ENCODE measurements at places on chromosomes 3 and 15.

- DNase-seq = no peak
Measured at GRCh38 chr15:39125904-39126303, 455.0 kb upstream of the THBS1 start.

DNA sequence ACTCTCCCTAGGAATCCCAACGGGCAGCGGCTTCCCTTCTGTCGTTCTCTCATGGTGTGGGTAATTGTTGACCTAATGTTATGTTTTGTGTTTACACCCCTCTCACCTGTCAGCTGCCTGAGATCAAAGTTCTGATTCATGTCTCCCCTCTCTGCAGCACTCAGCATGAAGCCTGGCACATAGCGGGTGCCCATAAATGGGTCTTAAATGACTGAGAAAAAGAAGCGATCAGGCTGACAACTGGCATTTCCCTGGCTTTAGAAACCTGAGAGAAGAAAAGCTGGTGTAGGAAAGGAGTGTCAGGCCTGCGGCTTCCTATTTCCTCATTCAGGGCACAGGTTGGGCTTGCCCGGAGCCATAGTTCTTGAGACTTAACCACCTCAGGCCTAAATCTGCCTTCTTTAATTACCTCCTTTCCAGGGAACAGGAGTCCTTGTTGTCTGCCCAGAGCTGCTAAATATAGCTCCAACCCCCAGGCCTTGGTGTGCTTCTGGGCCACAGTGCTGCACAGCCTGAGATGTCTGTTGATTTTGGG lies 31.8 kb downstream of the LPP start:
- no peak for DNase-seq

DNA sequence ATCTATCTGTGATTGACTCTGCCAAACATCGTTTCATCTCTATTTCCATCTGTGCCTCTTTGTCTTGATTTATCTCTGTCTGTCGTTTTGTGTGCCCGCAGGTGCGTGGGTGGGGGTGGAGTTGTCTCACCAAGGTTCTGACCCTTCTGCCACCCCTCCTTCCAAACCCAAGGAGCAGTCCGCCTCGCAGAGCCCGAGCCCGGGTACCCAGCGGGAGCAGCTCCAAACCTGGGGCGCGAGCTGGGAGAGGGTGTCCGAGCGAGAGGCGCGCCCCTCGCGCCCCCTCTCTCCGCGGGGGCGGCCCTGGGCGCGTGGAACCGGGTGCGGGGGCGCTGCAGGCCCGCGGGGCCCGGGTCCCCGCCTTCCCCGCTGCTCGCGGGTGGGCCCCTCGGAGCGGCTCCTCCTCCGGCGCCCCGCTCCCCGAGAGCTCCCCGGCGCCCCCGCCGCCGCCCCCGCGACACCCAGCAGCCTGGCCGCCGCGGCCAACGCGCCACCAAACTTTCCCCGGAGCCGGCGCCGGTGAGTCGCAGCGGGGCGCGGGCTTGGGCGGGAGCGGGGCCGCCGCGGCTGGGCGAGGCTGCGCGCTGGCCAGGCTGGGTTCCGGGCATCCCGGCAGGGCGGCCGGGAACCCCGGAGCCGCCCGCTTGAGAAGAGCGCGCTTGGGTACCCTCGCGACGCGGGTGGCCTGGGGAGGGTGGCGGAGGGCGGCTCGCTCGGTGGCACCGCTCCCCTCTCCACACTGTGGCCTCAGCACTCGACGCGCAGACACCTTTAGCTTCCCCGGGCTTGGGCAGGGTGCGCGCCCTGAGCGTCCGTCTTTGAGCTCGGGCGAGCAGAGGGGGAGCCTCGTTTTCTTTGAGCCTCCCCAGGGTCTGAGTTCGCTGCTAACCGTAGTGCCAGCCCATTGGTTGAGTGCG lies at the start of gene HRH1:
Gene HRH1 (plus strand): TSS at position 458 of the 917 bp plus-strand sequence. CDS start 104,545 bp downstream, outside the sequence.
- peak; percentile 18 for DNase-seq

GRCh38 chr3:13045241-13045903 lies 27.9 kb downstream of the IQSEC1 start:
- no peak for DNase-seq

GRCh38 chr15:67091071-67091979 lies 25.9 kb downstream of the SMAD3 start:
- no peak for DNase-seq

DNA sequence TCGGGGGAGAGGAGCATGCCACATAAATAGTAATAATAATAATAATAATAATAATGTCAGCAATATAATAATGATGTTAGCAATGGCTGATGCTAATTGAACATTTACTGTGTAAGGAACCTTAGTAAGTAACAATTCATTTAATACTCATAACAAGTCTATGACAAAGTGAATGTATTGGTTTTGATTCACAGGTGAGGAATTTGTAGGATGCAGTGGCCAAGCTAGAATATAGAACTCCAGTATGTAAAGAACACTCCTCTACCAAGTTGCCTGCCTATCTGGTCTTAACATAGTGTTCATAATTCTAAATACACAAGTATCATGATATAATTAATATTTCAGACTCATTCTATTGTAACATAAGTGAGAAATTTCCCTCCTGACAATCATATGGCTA lies 1016.5 kb downstream of the ROBO1 start:
- no peak for DNase-seq

DNA sequence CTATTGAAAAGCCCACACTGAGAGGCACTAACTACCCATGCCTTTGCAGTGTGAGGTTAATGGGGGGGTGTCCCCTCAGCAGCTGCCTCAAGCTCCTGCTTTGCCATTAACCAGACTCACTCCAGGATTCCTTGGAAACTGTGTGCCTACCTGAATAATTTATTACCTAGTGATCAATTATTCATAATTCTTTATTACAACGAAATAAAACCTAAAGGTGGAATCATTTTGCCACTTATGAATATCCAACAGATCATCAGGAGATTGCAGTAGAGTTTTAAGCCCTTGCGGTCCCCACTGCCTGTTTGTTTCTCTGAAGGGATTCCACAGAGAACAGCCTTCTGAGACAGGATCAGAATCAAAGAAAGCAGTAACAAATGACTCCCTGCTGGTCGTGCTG lies 23.3 kb downstream of the NEK11 start:
- no peak for DNase-seq

DNA sequence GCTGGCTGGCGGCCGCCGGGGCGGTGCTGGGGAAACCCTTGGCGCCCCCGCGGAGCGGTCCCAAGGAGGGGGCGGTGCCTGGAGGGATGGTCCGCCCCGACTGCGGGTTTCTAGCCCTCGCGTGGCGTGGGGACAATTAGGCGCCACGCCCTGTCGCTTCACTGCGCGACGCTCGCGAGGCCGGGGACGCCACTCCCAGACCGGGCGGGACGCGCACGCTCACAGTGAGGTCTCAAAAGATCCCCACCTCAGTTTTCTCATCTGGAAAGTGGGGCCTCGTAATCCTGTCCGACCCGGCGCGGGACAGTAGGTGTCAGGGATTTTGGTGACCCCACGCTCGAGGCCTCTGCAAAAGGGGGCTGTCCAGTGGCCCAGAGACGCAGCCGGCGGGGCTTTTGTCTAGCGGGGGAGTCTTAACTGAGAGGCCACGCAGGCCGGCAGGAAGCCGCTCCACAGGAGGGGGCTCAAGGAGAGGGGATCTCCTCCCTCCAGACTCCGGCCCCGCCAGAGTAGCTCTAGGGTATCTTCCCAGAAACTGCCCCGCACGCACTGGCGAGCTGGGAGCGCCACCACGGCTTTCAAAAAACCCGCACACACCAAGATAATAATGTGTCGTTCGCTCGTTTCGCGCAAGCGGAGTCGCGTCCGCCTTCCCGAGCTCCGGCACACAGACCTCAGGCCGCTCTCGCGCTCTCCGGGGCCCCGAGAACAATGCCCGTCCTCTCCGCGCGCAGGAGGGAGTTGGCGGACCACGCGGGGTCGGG lies 710 bp upstream of the CLK3 start:
- DNase-seq = peak; percentile 83

Data from anterior cingulate cortex (tissue), 58 donors.